A549 treated with RU486 at 1 μM for 4 hours (cell line): ENCODE measurements at places on chromosomes 13 and 19. TPM values are rescaled to one million over a fixed set of nuclear protein-coding genes. Genes with fewer than 3 reads are reported as not detected.

Gene ZIC2
- total RNA-seq, result 8.8 to 13.6 TPM (median 11.3 TPM) in 5 replicates

Gene SWSAP1
- total RNA-seq, result 1.7 to 3.4 TPM (median 2.2 TPM) in 5 replicates

Gene YIPF2
- 14.6 to 20.9 TPM (median 18.5 TPM) in 5 replicates for total RNA-seq

Gene FCGBP
- 0.45 to 1.3 TPM (median 0.84 TPM) in 5 replicates for total RNA-seq

Gene CCL25
- total RNA-seq, result not detected in 5 replicates

Gene MRPL4
- 59.0 to 78.7 TPM (median 77.4 TPM) in 5 replicates for total RNA-seq

Gene KIR2DL4
- not detected in 5 replicates for total RNA-seq

Gene GJB6
- not detected in 5 replicates for total RNA-seq

Gene ZNF284
- 0.38 to 0.52 TPM (median 0.46 TPM) in 5 replicates for total RNA-seq

Gene FFAR1
- 0.06 TPM in 1 of 5 replicates, not detected in the others for total RNA-seq
